Progenitor cell of endocrine pancreas (in vitro differentiated cells): ENCODE measurements at places on chromosomes 3 and 15.

DNA sequence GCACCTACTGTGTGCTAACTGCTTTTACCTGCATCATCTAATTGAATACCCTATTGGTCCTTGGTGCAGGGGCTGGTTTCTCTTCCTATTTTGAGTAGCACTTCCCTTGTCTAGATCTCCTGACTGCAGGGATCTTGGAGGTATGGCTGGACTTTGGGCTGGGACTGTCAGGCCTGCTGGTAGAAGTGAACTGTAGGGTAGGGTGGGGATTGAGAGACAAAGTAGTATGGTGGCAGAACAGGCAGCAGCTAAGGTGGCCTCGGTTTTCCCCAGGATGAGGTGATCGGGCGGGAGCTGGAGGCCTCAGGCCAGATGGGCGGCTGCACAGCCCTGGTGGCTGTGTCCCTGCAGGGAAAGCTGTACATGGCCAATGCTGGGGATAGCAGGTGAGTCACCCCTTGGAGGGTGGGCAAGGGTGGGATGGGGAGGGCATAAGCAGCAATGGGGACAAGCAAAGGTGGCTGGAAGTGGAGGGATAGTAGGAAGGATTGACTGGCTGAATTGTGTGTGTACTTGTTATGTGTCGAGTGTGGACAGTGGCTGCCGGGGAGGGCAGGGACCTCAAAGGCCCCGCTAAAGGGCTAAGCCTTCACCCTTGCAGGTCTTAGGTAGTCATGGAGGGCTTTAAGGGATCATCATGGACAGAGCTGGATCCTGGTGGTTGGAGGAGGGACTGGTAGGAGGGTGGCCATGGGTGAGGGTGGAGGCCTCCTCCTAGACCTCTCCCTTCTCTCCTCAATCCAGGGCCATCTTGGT is 2.0 kb downstream of the PPM1M start:
- DNase-seq = no peak

DNA sequence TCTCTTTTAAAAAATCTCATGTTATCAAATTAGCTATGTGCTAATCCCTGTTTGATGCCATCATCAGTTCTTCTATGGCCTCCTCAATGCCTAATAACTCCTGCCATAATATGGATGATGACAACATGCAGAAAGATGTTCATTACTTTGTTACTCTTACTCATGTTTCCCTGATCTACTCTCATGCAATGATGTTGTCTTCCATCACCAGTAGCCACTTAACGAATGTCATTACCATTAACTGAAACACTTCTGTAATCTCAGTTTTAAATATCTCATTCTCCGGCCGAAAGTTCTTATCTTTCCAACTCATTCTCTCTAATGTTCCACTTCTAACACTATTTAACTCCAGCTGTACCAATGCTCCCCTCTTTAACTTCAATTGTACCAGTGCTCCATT is 1187.7 kb downstream of the OTOL1 start:
- DNase-seq = no peak

DNA sequence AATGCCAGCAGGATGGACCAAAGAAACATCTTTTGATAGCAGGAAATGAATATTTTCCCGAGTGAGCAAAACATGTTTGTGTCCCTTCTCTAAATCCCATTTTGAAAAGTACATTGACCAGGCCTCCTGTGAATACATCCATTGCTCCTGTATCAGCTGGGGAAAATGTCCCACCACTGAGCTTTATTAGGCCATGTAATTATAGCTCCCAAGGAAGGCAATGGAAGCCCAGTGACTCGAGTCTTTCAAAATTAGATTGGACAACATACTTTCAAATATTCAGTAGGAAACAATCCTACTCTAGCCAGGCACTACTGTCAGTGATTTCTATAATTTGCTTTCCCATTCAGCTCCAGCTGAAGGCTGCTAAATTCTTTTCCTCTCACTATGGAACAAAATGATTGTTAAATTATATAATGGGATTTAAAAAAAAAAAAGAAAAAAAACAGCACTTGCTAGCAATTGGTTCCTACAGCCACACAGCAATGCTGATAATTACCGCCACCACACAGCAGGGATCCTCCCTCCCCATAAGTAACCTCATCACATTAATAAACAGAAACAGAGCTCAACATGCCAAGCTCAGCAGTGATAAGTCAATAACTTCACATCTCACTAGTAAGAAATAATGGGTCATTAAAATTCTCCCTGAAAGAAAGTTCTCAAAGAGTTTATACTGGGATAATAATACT is 172.4 kb upstream of the SLC2A2 start:
- no peak for DNase-seq

DNA sequence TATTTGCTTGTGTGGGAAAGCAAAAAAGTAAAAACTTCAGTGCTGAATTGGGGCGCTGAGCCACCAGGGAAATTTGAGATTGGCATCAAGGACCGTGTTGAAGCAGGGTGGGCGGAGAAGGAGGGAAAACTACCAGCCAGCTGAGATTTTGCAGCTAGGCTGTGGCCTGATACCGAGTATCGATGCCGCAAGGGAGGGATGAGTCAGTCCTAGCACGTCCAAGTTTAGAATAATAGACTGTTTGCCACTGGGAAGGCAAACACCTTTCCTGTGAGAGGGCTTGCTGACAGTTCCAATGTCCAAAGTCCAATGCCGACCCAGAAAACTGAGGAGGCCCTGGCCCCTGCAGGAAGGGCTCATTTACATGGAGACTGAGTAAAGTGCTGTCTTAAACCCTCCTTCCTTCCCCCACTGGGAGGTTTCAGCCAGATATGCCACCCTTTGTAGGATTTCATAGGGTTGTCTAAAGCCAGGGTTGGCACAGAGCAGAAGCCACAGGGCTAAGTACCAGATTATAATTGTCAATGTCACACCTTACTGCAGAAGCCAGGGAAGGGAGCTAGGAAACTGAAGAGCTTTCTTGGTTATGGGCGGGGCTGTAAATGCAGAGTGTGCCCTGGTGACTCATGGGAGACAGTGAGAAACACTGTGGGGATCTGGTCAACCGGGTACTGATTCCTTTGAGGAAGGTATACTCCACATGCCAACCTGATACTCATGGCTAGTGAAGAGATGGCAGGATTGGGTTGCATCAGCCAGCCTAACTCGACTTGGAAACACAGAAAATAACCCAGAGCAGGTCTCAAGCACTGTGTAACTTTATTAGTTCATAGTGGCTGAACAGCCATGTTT is 28.4 kb upstream of the PIK3CB start:
- peak; percentile 19 for DNase-seq

DNA sequence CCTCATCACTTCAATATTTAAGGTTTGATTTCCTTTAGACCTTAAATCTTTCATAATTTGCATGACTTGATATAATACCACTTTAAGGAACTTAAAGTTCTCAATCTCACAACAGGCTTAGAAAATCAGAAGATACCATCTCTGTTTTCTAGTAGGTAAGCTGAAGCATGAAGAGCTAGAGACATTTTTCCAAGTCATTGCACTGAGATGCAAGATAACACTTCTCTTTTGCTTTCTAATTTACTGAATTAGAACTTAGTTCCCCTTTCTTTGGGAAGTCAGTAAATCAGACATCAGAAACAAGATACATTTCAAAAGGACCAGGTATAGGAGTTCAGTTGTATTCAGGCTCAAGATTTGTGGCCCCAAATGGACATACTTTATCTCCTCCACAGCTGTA is 79.7 kb downstream of the DZIP3 start:
- no peak for DNase-seq

GRCh38 chr15:41881920-41882688 is 11.7 kb downstream of the SPTBN5 start:
- no peak for DNase-seq

DNA sequence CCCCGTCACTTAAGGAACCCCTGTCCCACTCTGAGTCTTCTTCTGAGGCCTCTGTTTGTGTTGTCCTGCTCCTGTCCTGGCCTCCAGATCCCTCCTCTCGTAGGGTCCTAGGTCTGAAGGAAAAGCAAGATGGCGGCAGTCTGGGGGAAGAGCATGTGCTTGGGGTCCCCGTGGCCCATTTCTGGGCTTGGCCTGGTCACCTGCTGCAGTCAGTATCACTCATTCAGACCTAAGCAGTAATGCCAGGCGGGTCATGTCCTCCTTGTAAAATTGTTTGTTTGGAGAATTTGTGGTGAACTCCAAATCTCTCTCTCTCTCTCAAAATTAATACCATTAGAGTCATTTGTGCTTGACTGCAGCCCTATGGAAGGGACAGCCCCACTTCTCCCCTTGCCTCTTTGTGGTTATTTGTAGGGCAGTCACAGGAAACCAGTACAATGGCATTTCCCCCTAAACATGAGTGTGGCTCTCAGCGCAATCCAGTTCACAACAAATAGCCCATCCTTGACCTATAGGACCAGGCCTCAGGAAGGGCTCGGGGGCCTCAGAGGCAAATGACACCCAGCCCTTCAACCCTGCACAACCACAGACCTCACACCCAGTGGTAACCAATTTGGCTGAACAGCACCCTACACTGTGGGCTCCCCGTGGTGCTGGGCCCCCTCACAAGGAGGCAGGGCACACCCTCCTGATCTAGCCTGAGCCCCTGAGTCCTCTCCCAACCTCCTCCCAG is 173.5 kb downstream of the OR4M2 start:
- DNase-seq = no peak

GRCh38 chr3:142888481-142889211 is at the start of gene PCOLCE2:
Gene PCOLCE2 (minus strand): TSS chr3:142889083. CDS start chr3:142888896, 187 bp downstream.
- DNase-seq = peak; percentile 30

- DNase-seq = no peak
Observed at GRCh38 chr15:68085052-68085451, 30.9 kb downstream of the PIAS1 start.
